Type B pancreatic cell (in vitro differentiated cells): ENCODE measurements at places on chromosomes 13 and 19.

DNA sequence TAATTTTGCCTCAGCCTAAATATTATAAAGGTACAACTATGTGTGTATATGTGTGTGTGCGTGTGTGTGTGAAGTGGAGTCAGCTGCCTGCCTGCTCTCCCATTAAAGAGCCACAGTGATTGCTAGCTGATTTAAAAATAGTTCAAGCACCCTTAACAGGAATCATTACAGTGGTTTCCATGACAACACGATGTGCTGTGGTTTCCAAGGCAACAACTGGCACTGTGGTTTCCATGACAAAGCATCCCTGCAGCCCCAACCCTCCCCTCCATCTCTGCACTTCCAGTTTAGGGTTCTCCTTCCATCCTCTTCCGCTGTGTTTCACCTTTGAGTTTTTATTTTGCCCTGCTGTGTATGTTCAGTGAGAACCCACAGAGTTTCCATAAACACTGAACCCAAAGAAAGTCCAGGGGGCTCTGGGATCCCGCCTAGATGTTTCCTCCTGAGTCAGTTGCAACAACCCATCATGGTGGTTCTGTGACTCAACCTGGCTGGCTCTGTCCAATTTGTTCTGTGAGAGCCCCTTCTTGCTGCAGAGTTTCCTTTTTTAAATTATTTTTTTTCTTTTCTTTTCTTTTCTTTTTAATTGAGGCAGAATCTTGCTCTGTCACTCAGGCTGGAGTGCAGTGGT, 7.1 kb upstream of the PNMA8A start:
- no peak for DNase-seq

- DNase-seq: no peak
Observed at GRCh38 chr19:45046355-45046754, 7.5 kb downstream of the CLASRP start.

DNA sequence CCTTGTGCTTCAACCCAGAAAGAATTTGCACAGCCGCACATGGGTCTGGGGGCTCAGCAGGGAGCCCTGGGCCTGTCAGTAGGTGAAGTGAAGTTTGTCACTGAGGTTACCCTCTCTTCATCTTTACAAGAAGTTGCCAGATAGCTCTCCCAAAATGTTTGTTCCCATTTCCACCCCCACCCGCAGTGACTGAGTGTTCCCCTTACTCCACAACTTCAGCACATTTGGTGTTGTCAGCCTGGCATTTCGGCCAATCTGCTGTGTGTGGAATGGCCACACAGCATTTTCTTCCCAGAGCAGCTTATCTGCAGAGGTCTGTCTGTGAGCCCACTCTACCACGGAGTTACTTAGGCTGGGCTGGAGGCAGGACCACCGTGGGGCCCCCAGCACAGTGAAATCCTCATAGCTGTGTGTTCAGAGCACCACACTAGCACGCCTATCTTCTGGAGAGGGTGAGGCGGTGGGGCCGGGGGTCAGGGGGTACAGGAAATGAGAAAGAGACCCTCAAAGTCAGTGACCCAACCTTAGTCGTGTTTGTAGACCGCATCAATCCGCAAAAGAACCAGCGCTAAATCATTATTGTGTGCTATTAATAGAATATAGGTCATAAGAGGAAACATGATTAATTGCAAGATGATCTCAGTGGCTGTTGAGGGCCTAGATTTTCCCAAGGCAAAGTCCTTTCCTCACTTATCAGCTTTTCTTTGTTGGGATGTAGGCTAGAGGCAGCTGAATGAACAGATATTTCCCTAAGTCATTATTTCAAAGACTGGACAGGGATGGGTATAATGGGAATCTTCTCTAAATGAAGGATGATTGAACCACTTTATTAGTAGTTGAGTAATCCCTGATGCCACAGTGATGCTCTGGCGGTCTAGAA, 116.0 kb downstream of the SIPA1L3 start:
- DNase-seq: no peak

DNA sequence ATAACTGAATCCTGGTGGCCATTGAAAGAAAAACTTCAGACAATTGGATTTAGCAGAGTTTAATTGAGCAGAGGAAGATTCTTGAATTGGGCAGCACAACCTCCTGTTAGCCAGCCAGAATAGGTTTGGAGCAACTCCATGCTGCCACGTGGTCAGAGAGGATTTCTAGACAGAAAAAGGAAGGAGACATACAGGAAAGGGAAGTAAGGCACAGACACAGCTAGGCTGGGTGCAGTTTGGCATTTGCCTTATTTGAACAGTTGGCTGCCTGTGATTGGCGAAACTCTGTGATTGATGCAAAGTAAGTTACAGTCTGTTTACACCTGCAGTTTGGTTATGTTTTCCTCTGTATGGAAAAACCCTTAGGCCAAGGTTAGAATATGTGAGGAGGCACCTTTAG, 85.8 kb upstream of the SPATA13 start:
- no peak for DNase-seq
